Colonic mucosa (tissue), 4 donors: ENCODE measurements at places on chromosomes 3 and 15. TPM values are rescaled to one million over a fixed set of nuclear protein-coding genes. Genes with fewer than 3 reads are reported as not detected.

DNA sequence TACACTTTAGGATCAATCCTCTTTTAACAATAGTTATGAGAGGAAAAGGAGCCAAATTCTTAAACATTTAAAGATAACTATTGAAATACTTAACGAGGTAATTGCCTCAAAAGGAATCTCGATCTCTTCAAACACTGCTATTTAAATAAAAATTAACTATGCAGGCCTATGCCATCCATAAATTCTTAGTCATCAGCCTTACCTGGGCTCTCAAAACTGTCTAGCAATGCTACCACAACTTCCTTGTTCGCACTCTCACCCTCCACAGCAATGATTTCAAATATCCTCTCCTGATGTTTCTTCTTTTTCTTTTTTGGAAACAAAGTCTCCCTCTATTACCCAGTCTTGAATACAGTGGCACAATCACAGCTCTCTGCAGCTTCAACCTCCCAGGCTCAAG, 12.3 kb downstream of the ETFA start:
- no peak for DNase-seq

The PLA2G4F gene
- total RNA-seq, result 30.2 TPM

- peak; percentile 12 for DNase-seq
Measured at GRCh38 chr3:126448136-126448892, 27.4 kb downstream of the ZXDC start.

DNA sequence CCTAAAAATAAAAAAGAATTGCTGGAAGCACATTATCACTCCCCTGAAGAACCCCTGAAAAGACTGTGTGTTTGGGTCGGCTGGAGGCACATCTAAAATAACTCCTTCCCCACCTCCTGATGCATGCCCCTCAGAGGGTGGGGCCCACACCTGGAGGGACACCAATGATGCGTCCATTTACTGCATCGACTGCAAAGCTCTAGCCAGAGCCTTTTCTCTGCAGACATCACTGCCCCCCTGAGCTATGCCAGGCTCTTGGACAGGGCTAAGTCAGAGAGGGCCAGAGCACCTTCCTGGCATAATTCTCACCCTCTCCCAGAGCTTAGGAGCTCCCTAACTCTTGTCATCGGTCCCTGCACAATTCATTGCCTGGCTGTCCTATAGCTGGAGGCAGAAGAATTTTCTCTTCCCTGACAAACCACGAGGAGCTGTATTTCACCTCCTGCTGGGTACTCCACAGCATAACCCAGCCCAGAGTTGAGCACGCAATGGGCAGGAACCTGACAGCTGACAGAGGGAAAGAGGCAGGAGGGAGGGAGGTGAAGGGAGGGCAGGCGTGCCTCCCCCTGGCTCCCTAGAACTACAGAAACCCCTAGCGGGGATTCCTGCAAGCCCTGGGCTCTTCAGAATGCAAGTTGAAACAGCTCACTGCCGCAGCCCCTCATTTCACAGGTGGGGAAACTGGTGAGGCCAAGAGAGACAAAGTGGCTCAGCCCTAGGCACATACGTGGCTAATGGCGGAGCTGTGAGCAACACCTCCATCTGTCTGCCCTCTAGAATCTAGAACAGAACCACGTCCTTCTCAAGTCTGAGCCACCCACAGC, 46.6 kb downstream of the XXYLT1 start:
- no peak for DNase-seq
